ENCODE measurements at places on chromosomes 11 and 22.

GRCh38 chr11:34358258-34358727 is 483 bp upstream of the ABTB2 start:
- no peak for DNase-seq

GRCh38 chr11:33529461-33529860 is 171.2 kb downstream of the C11orf91 start:
- no peak for DNase-seq

- DNase-seq: no peak
Observed at GRCh38 chr11:7672276-7672959, 882 bp downstream of the CYB5R2 start.

- no peak for DNase-seq
Observed at GRCh38 chr22:36362932-36363331, 24.8 kb downstream of the MYH9 start.

- DNase-seq: no peak
Observed at GRCh38 chr11:92550871-92551270, 326.3 kb downstream of the FAT3 start.

DNA sequence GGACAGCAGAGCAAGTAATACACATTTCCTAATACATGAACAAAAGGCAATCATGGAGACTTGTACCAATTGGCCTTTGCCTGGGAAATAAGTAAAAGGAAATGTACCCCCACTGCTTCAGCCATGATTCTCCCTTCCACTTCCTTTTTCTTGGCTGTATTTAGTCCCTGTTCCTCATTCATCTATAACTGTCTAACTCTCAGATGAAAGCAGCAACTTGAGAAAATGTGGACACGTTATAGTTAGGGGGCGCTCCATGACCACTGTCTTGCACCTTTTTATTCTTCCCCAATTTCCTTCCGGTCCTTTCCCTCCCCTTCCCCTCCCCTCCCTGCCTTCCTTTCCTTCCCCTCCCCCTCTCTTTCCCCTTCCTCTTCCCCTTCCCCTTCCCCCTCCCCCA is 61.3 kb upstream of the BARX2 start:
- no peak for DNase-seq

- no peak for DNase-seq
Observed at GRCh38 chr22:48629631-48630432, 1197.8 kb downstream of the BRD1 start.

DNA sequence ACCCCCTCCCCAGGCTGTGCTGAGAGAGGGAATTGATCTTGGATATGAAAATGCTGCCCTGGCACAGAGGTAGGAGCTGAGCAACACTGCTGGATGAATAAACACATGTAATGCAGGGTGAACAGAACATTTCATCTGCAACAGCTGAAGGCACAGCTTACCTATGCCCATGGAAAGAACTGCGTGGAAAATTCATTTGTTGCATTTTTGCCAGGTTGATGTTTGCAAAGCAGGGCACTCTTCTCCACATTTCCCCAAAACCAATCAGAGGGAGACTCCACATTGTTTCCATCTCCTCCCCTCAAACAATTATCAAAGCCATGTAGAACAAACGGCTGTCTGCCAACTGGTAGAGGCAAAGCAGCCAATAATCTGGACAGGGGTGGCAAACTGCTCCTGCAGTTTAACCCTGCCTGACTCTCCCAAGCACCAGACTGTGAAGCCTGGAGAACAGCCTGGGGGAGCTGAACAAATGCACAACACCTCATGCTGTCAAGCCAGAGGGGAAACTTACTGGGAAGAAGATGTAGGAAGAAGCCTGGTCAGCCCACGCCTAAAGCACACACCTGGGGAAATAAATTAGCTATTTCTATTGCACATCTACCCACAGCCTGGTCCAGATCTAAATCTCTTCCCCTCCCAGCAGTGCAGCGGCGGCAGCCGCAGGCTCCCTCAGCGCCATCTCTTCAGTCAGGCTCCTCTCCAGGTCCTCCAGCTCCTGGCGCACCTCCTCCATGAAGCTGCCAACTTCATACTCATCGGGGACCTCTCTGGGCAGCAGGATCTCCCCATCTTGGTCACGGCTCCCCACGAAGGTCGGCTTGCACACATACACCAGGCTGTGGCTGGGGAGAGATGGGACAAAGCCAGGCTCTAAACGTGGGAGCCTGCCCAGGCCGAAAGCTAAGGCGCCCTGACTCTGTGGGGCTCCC is 44.3 kb downstream of the DKK3 start:
- no peak for DNase-seq

DNA sequence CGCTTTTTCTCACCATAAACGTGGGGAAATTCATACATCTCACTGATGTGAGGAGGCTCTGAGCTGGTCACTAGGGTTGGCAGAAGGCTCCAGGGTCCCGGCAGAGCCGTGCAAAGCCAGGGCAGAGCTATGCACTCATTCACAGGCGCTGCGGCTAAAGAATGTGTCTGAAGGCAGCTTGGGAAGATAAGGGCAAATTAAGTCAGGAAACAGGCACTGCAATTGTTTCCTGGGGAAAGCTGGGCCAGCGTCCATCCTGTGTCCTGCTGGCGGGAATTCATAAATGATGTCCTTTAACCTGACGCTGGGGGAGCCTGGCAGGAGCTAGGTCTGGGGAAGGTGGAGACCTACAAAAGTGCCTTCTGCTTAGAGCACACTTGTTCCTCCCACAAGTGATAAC is 27.6 kb downstream of the PKNOX2 start:
- DNase-seq: no peak

DNA sequence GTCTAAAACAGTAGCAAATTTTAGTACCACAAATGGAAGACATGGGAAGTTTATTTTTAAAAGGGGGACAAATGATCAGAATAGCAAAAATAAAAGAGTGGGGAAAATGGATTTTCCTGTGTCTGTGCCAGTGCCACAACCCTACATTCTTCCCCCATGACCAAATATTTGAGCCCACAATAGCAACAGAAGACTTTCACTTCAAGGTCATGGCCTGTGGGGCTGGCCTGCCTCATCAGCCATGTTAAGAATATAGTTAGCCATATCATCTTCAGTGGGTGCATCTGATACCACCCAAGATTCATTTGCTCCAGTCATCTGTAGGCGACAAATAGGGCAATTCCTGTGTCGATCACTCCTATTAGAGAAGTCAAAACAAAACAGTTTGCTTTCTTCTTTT is 26.3 kb downstream of the RNF141 start:
- no peak for DNase-seq

Data from stimulated activated CD4-positive, alpha-beta T cell treated with anti-CD3 and anti-CD28 coated beads, Interleukin-1b, Interleukin-23, amount 100 ng/mL, for 24 hours (primary cell).